ENCODE measurements at places on chromosomes 7 and 10. TPM values are rescaled to one million over a fixed set of nuclear protein-coding genes. Genes with fewer than 3 reads are reported as not detected.

- H3K36me3 ChIP-seq: no peaks in the 10 kb centered on the region
- H3K27me3 ChIP-seq: no peaks in the 10 kb centered on the region
- no peak overlapping the region for H3K27ac ChIP-seq
- no peak for DNase-seq
These were observed 14.6 kb downstream of the SVIL start for GRCh38 chr10:29620112-29620690.

GRCh38 chr7:29871787-29872398 lies 65.6 kb downstream of the WIPF3 start:
- H3K36me3 ChIP-seq: no peaks in the 10 kb centered on the region
- no peak overlapping the region for H3K4me3 ChIP-seq
- no peak for DNase-seq
- no peaks in the 10 kb centered on the region for H3K4me1 ChIP-seq
- H3K27me3 ChIP-seq: no peaks in the 10 kb centered on the region

DNA sequence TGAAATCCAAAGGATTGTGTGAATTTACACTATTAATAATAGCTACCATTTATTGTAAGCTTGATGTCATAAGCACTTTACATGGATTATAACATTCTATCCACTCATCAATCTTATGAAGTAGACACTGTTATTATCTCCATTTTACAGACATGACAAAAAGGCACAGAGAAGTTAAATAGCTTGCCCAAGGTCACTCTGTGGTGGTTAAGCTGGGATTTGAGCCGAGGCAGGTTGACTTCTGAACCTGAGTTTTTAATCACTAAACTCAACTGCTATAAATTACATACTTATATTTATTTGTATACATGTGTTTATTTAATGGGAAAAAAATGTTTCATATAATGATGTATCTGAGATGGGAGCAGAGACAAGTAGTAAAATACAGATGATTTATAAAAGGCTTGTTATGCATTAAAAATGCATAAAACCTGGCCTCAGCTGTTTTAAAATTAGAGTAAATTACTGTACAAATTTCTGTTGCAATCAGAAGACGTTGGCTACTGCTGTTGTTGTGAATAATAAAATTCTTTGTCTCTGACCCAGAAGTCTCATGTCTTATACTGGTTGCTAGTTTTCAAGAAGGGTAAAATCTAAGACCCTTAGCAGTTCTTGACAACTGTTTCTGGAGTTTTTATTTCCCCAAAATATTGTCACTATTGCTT lies 61.1 kb upstream of the CALD1 start:
- H3K27me3 ChIP-seq: no peaks in the 10 kb centered on the region
- H3K36me3 ChIP-seq: no peaks in the 10 kb centered on the region
- no peak overlapping the region for H3K4me3 ChIP-seq
- peaks cover 15% of the 10 kb centered on the region for H3K4me1 ChIP-seq
- DNase-seq: no peak

DNA sequence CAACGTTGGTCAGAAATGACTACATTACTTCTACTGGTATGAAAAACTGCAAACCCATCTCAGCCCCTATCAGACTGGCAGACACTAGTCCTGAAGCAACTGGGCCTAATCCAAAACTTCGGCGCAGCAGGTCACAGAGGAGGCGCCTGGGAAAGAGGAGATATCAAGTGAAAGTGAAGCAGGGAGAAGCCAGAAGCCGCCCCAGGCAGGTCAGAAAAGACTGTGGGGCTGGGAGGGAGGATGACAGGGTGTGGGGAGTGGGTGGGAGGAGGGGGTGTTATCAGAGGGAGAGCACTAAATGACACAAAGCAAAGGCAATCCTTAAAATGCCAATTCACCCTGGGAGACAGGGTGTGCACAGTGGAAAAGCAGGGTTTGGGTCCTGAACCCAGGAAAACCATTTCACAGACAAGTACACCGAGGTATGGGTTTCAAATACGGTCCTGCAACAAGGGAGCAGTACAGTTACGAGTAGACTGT lies 731 bp downstream of the CHCHD3 start:
- no peaks in the 10 kb centered on the region for H3K27me3 ChIP-seq
- peaks cover 33% of the 10 kb centered on the region for H3K4me1 ChIP-seq
- peak overlapping the region; percentile 89 for H3K27ac ChIP-seq

DNA sequence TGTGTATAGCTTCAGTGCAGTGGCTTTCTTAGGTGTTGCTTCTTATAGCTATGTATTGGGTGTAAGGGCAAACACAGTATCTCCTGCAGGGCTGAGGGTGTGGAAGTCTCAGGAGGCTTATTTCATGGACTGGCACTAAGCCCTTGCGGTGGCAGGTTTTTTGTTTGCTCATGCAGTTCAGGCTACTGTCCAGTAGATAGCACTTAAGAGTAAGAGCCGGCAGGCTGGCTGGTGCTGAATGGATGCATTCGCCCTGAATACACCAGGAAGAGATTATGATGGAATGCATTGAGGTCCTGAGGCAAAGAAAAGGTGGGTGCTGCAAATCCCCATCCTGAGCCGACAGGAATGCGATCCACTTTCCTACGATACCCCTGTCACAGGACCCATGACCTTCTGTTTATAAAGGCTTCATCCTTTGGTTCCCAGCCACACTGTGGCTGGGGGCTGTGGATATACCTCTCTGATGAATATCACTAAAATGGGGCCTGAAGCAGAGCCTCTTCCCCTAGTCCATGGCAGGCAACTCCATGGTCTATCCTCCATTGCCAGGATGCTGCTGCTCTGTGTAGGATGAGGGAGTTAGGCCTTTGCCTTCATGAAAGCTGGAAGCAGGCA lies 44.9 kb downstream of the ANXA8 start:
- H3K4me3 ChIP-seq: no peak overlapping the region
- H3K27me3 ChIP-seq: no peaks in the 10 kb centered on the region
- H3K27ac ChIP-seq: no peak overlapping the region
- no peaks in the 10 kb centered on the region for H3K4me1 ChIP-seq

DNA sequence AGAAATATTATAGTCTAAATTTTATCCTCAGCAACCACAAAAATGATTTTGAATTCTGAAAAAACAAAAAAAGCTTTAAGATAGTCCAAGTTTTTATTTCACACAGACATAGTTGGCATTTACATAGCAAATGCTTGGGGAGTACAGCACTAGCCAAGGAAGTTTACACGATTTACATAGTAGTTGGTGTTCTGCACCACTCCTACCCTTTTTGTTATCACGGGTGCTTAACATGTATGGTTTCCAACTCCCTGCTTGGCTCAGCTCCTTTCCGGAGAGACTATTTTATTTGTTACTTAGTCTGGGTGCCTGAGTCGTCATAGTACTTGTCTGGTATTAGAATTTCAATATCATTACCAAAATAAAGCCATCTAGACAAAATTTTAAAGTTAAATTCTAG lies 8.8 kb upstream of the GHRHR start:
- no peaks in the 10 kb centered on the region for H3K4me1 ChIP-seq
- no peaks in the 10 kb centered on the region for H3K36me3 ChIP-seq
- H3K27me3 ChIP-seq: no peaks in the 10 kb centered on the region
- DNase-seq: no peak

DNA sequence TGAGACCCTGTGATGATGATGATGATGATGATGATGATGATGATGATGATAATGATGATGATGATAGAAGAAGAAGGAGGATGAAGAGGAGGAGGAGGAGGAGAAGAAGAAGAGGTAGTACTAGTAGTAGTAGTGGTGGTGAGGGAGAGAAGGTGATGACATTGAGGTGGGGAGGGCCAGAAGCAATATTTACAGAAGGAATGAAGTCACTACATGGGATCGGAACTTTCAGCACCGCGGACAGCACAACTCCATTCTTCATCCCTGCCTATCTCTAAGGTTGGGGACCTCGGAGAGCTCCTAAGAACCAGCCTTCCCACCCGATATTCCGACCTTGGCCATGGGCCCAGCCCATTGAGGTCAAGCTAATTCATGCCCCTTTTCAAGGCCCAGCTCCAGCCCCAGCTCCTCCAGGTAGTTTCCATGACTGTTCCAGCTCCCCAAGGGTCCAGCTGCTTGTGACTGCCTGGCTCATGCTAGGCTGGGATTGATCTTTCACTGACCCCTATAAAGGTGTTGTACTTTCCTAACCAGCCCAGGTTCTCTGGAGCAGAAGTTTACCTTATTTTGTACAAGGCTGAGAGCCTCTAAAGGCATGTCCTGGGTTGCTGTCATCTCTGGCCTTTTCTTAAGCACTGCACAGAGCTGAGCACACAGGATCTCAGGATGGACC lies 10.3 kb downstream of the CRHR2 start:
- H3K4me1 ChIP-seq: no peaks in the 10 kb centered on the region
- H3K27ac ChIP-seq: no peak overlapping the region
- H3K36me3 ChIP-seq: no peaks in the 10 kb centered on the region
- peak; percentile 46 for DNase-seq
- no peak overlapping the region for H3K4me3 ChIP-seq

GRCh38 chr7:34080513-34080912 lies 175.2 kb downstream of the BMPER start:
- H3K36me3 ChIP-seq: no peaks in the 10 kb centered on the region
- H3K27ac ChIP-seq: no peak overlapping the region
- no peak for DNase-seq
- H3K4me1 ChIP-seq: no peaks in the 10 kb centered on the region

GRCh38 chr7:39184391-39184790 lies 206.7 kb downstream of the POU6F2 start:
- H3K36me3 ChIP-seq: no peaks in the 10 kb centered on the region
- no peak overlapping the region for H3K4me3 ChIP-seq
- H3K27me3 ChIP-seq: no peaks in the 10 kb centered on the region
- no peak overlapping the region for H3K27ac ChIP-seq
- DNase-seq: no peak

DNA sequence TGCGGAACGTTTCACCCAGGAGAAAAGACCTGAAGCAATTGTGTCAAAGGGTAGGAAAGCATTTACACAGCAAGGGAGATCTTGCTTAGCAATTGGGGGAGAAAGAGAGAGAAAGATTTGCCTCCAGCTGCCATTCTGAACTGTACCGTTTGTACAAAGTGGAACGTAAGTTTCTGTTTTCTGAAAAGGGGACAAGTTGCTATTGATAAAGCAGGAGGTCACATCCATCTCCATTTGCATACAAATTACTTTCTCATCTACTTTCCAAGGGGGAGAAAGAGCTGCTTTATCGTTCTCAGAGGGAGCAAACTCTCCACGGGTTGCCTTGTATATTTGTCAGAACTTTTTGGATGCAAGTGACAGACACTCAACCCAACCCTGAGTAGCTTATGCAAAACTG lies 92.0 kb upstream of the CARD11 start:
- no peak overlapping the region for H3K27ac ChIP-seq
- H3K36me3 ChIP-seq: no peaks in the 10 kb centered on the region
- no peak overlapping the region for H3K4me3 ChIP-seq
- DNase-seq: no peak

- no peak for DNase-seq
- H3K27me3 ChIP-seq: no peaks in the 10 kb centered on the region
- peak within 1 kb of the TSS; percentile 80 for H3K27ac ChIP-seq
- H3K4me3 ChIP-seq: peak within 1 kb of the TSS; percentile 60
- H3K4me1 ChIP-seq: no peaks in the 10 kb centered on the region
These were observed at the start of gene ANKRD1 for GRCh38 chr10:90920986-90921666. TSS of gene ANKRD1 (minus strand) at chr10:90921087. CDS start at chr10:90921027, 60 bp downstream.

- no peaks in the 10 kb centered on the region for H3K27me3 ChIP-seq
- no peaks in the 10 kb centered on the region for H3K36me3 ChIP-seq
- DNase-seq: no peak
- no peak overlapping the region for H3K27ac ChIP-seq
These were observed 122.0 kb upstream of the HABP2 start for GRCh38 chr10:113430634-113431397.

- no peaks in the 10 kb centered on the region for H3K36me3 ChIP-seq
- no peak overlapping the region for H3K27ac ChIP-seq
- DNase-seq: no peak
- no peaks in the 10 kb centered on the region for H3K27me3 ChIP-seq
- no peak overlapping the region for H3K4me3 ChIP-seq
These were observed 812.9 kb downstream of the REEP3 start for GRCh38 chr10:64334084-64334483.

DNA sequence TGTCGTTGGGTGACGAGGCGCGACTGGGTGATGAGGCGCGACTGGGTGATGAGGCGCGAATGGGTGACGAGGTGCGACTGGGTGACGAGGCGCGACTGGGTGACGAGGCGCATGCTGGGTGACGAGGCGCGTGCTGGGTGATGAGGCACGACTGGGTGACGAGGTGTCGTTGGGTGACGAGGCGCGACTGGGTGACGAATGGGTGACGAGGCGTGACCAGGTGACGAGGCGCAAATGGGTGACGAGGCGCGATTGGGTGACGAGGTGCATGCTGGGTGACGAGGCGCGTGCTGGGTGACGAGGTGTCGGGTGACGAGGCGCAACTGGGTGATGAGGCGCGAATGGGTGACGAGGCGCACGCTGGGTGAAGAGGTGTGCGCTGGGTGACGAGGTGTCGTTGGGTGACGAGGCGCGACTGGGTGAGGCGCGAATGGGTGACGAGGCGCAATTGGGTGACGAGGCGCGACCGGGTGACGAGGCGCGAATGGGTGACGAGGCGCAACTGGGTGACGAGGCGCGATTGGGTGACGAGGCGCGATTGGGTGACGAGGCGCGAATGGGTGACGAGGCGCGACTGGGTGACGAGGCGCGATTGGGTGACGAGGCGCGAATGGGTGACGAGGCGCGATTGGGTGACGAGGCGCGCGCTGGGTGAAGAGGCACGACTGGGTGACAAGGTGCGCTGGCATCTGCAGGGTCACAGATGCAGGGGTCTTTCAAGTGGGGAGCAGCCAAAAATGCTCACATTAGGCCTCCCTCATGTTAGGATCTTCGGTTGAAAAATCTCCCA lies 7.9 kb upstream of the NOM1 start:
- H3K4me1 ChIP-seq: peaks cover 10% of the 10 kb centered on the region
- no peaks in the 10 kb centered on the region for H3K36me3 ChIP-seq
- no peak overlapping the region for H3K27ac ChIP-seq

- no peak overlapping the region for H3K4me3 ChIP-seq
- H3K27me3 ChIP-seq: no peaks in the 10 kb centered on the region
- no peak overlapping the region for H3K27ac ChIP-seq
- no peak for DNase-seq
- no peaks in the 10 kb centered on the region for H3K36me3 ChIP-seq
- H3K4me1 ChIP-seq: peaks cover 11% of the 10 kb centered on the region
These were observed 109.4 kb downstream of the MAD1L1 start for GRCh38 chr7:2123360-2123759.

DNA sequence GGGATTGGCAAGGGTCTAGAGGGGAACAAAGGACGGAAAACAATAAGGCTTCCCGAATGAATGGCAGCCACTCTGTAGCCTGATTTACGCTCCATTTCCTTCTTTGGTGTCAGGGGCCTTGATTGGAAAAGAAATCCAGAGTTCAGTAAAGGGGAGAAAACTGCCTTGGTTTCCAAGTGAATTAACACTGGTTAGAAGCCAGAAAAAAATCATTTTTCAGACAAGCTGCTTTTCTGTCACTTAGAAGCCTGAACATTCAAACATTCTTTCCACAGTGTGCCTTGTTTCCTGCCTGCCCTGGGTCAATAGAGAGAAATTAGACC lies 283 bp upstream of the TRDMT1 start:
- H3K27ac ChIP-seq: peak overlapping the region; percentile 97
- H3K36me3 ChIP-seq: no peaks in the 10 kb centered on the region
- no peak for DNase-seq

- no peak for DNase-seq
- no peaks in the 10 kb centered on the region for H3K27me3 ChIP-seq
- no peaks in the 10 kb centered on the region for H3K4me1 ChIP-seq
- peaks cover 4% of the 10 kb centered on the region for H3K36me3 ChIP-seq
- no peak overlapping the region for H3K27ac ChIP-seq
- H3K4me3 ChIP-seq: no peak overlapping the region
These were observed 705.0 kb downstream of the PARD3 start for GRCh38 chr10:34109952-34110702.

- no peak overlapping the region for H3K4me3 ChIP-seq
- no peaks in the 10 kb centered on the region for H3K36me3 ChIP-seq
- DNase-seq: no peak
- no peak overlapping the region for H3K27ac ChIP-seq
These were observed 116.9 kb upstream of the GDF10 start for GRCh38 chr10:47182934-47183703.

Gene MYO1G
- 0.65 TPM for polyA plus RNA-seq

Gene ACSL5
- 4.0 TPM for polyA plus RNA-seq

Gene VWDE
- not detected for polyA plus RNA-seq

Gene FRMD4A
- polyA plus RNA-seq: 12.2 TPM

All from heart left ventricle (tissue), 16 donors.